ENCODE measurements at places on chromosomes 1 and 21. TPM values are rescaled to one million over a fixed set of nuclear protein-coding genes. Genes with fewer than 3 reads are reported as not detected.

DNA sequence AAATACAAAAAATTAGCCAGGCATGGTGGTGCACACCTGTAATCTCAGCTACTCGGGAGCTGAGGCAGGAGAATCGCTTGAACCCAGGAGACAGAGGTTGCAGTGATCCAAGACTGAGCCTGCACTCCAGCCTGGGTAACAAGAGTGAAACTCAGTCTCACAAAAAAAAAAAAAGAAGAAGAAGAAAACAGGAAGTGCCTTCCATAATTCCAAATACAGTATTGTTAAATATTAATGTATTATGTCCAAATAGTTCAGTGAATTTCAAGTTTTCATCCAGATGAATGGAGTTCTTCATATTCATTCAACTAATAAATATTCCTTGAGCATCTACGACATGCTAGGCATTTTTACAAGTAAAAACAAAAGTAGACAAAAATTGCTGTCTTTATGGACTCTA is 33.3 kb downstream of the PLEKHO1 start:
- no peak for DNase-seq

DNA sequence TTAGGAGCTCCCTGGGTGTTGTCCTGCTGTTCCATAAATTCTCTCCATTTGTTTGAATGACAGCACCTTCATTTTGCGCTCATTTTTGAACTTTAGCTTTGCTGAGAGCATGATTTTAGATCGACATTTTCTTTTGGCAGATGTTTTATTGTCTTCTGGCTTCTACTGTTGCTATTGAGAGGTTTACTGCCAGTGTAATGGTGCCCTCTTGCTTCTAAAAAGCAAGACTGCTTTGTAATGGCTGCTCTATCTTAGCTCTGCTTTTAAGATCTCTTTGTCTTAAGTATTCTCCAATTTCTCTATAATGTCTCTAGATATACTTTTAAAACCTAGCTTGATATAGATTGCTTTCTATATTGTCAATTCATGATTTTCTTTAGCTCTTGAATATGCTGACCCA is 27.8 kb downstream of the THEM4 start:
- DNase-seq = no peak

DNA sequence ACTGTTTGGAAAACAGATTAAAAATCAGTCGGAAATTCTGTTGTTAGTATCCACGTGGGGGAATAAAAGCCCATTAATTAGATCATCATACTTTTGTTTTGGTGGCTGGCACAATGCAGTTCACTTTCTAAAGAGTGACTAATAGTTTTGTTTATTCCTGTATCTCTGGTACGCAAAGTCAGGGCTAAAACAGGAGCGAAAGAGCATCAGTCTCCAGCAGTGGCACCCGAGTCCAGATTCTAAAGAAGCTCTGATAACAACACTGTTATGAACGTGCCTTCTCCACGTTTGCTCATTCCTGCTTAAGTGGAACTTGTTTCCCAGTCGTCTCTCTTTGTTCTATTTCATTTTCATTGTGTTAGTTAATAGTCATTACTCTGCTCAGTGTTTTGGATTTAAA is 69.6 kb downstream of the HSPA13 start:
- DNase-seq = no peak

GRCh38 chr1:15023205-15023604 is 130.3 kb upstream of the TMEM51 start:
- no peak for DNase-seq

DNA sequence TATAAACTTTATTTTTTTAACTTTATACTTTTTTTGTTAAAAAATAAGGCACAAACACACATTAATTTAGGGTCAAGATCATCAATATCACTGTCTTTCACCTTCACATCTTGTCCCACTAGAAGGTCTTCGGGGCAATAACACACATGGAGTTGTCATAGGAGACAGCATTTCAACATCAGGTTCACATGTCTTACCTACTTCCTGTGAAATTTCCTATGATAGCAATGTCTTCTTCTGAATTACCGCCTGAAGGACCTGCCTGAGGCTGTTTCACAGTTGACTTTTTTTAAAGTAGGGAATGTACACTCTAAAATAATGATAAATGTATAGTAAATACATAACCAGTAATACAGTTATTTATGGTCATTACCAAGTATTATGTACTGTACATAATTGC is 559.4 kb downstream of the PLPP3 start:
- DNase-seq = no peak

- DNase-seq = no peak
These were observed 174.3 kb downstream of the LYPLAL1 start for GRCh38 chr1:219347921-219348391.

- DNase-seq = no peak
These were observed 17.4 kb upstream of the BCAR3 start for GRCh38 chr1:93699049-93699384.

- no peak for DNase-seq
These were observed 35.0 kb downstream of the USP24 start for GRCh38 chr1:55180075-55180670.

DNA sequence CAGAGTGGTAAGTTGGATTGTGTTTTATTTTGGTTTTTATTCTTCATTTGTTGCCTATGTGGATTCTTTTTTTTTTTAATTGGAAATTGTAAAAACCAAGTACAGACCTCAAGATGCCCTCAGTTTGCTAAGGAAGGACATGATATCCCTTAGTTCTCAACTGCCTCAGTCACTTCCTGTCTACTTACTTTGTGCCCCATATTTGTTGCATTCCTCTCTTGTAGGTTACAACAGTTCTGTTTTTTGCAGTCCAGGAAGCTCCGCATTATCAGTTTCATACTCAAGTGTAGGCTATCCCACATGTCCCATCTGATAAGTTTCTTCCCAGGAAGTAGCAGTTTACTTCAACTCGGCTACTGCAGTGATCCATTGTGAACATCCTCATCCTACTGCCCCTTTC is 82.0 kb downstream of the RPAP2 start:
- no peak for DNase-seq

DNA sequence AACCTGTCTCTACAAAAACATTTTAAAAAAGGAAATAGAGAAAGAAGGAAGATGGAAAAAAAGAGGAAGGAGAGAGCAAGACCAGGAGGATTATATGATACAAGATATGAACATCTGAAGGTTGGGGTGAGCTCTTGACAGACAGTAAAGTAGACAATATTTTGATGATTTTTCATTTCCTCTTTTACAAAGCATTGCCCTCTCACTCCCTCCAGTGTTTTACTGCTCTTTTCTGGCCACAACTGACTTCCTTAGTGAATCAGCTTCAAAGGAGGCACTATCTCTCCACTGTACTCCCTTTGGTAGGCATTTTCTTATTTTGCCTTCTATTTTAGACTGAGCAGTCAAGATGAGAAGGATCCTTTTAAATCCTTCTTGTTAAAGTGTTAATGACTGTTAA is 296.7 kb downstream of the KCTD3 start:
- DNase-seq = no peak

GRCh38 chr1:35797380-35797779 is 10.4 kb upstream of the AGO4 start:
- no peak for DNase-seq

DNA sequence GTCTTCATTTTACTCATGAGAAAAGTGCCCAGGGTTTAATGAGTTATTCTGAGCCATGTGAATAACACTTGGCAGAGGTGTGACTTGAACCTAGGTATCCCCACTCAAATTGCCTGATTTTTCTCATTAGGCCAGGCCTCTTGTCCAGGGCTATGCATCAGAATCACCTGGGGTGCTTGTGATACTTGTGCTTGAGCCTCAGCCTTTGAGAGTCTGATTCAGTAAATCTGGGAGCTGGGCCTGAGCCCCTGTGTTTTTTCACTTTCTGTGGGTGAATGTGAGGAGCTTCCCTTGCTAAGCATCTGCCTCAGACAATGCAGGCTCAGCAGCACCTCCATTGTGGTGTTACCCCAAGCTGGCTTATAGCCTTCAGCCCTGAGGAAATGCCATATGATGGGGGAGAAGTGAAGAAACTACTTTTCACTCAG is 127.1 kb downstream of the S1PR1 start:
- DNase-seq = no peak

The HOOK1 gene
- total RNA-seq = 29.5 TPM

The HJV gene
- 0.40 TPM for total RNA-seq

Data from mucosa of gallbladder (tissue), 1 donor.